GM04504 (cell line): ENCODE measurements at places on chromosomes 12 and 14.
A peak's percentile ranks its signal among the peaks of the same experiment; 100 is the strongest.

GRCh38 chr12:40752011-40752410 is 59.8 kb downstream of the CNTN1 start:
- DNase-seq = no peak

DNA sequence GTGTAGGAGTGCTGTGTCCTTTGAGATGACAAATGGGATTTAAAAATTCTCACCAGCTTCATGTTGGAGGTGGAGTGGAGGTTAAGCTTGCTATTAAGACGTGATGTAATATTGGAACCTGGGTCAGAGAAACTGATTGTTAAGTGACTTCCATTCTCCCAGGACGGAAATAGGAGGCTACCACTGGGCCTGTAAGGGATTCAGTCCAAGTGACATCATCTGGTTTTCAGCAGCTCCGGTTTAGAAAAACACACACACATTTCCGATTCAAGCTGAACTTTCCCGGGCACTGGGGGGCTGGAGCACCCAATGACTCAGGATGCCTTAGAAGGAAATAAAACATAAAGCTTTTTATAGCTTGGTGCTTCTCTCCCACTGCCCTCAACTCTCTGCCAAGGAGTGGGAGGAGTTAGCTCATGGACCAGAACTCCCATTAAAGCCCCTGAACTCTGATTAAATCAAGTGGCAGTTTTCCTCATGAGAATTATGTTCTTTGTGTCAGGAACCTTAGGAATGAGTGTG is 12.4 kb downstream of the CALM1 start:
- DNase-seq = peak; percentile 85

DNA sequence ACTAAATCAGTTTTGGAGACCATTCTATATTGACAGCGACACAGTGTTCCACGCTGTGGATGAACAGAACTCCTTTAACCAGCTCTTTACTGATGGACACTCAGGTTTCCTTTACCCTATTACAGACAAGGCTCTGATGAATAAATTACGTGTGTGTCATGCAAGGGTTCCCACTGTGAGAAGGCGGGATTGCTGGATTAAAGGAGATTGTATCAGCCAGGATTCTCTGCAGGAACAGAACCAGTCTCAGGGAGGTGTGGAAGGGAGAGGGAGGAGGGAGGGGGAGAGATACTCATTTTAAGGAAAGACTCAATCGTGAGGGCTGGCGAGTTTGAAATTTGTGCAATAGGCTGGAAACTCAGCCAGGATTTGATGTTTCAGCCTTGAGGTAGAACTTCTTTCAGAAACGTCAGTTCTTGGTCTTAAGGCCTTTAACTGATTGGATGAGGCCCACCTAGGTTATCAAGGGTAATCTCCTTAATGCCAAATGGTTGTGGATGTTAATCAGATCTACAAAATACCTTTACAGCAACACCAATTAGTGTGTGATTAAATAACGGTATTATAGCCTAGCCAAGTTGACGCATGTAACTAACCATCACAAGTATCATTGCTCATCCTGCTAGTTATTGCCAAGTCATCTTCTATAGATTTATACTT is 104.0 kb downstream of the GCH1 start:
- no peak for DNase-seq

- DNase-seq = no peak
Measured at GRCh38 chr14:21768875-21769257, 95.2 kb upstream of the OR4E1 start.

GRCh38 chr12:120361506-120362208 is 7.3 kb downstream of the MSI1 start:
- peak; percentile 24 for DNase-seq
